HFF-Myc (cell line): ENCODE measurements at places on chromosomes 16 and 17.

GRCh38 chr17:29379084-29379991 lies 10.8 kb upstream of the TAOK1 start:
- DNase-seq: no peak

GRCh38 chr17:47243737-47244598 lies 9.7 kb upstream of the ITGB3 start:
- DNase-seq: no peak

- no peak for DNase-seq
These were observed 184.9 kb downstream of the MSI2 start for GRCh38 chr17:57441270-57441600.

DNA sequence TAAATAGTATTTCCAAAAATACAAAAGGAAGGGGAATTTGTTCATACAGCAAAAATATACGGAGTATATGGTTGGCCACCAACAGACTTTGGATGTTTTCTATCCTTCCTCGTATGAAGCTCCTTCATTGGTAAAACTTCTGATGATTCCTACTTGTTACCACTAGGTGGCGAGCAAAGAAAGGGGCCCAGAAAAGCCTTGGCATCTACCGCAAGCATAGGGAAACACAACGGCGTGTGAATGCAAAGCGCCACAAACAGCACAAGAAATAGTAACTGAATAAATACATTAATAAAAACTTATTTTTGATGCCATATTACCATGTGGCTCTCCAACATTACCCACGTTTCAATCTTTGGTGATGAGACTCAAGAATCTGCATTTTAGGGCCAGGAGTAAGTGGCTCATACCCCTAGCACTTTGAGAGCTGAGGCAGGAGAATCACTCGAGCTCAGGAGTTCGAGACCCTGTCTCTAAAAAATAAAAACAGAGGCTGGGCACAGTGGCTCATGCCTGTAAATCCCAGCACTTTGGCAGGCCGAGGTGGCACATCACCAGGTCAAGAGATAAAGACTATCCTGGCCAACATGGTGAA lies 34.5 kb downstream of the YWHAE start:
- DNase-seq: peak; percentile 53

DNA sequence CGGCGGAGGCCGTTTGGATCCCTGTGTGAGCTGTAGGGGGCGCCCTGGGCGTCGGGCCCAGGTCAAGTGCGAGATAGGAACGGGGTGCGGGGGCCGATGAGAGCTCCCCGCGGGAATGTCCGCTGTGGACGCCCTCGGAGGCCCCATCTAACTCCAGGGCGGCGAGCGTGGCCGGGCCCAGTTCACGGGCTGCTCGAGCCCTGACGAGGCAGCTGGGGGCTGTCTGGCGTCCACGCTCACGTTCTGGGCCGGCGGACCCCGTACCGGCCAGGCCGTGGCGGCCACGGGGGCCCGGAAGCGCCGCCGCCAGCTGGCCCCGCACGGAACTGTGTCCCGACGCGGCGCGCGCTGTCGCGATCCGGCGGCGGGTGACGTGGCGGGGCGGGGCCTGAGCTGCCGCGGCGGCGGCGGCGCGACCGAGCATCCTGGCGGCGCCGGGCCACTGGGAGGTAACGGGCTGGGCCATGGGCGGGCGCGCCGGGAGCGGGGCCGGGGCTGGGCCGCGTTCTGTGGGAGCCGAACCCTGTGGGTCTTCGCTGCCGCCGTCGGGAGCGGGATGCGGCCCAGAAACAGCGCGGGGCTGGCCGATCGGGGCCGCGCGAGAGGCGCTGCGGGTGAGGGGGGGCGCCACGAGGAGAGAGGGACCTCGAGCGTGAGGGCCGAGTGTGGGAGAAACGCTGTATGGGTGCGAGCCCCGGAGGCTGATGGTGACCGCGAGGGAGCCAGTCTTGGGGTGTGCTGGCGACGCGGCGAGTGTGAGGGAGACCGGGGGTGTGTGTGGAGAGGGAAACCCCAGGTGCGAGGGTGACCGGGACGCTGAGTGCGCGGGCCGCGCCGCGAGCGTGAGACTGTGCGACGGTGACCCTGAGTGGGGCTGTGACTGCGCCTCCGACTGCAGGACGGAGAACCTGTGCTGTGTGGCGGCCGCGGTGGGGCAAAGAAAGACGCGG lies at the start of gene SLC7A6:
Gene SLC7A6 (plus strand): TSS at position 399 of the 950 bp plus-strand sequence. CDS start 10,201 bp downstream, outside the sequence.
- DNase-seq: no peak

DNA sequence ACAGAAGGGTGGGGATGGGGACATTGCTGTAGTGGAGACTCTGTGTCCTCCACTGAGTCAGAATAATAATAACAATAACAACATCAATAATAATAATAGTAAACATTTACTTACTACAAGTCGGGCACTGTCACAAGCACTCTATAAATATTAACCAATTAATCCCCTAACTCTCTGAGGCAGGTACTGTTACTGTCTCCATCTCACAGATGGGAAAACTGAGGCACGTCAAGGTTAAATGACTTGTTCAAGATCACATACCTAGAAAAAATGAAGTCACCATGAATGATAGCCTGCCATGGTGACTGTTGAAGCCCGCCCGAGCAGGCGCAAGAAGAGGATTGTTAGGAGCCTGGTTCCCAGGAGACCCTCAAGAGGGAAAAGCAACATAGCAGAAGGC lies 10.2 kb downstream of the PRR29 start:
- no peak for DNase-seq

DNA sequence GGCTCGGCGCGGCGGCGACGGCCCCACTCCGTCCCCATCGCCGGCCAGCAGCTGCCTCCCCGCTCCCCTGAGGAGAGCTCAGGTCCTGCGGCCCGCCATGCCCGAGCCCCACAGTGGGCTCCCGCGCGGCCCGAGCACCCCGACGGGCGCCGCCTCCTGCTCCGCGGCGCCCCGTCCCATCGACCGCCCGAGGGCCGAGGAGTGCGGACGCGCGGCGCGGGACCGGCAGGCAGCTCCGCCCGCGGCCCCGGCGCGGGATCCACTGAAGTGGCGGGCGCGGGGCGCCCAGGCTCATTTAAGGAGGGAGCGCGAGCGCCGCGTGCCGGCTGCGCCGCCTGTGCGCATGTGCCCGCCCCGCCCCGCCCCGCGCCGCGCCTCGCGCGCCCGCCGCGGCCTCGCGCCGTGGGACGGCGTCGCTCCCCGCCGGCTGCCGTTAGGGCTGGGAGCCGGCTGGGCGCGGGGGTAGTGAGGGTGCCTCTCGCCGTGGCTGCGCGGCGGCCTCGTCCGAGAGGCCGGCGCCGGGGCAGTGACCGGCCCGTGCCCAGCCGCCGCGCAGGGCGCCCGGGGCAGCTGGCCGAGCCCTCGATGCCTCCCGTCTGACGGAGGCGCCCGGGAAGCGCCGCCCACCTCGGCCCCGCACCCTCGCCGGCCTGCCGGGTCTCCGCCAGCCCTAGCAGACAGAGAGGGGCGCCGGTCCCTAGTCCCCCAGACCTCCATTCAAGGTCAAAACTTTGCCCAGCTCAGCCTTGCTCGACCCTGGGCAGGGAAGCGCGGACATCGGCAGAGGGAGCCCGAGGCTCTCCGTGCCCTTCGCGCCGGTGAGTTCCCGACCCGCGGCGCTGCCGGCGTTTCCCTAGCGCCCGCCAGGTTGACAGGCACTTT lies at the start of gene NETO2:
Gene NETO2 (minus strand): TSS at position 269 of the 882 bp plus-strand sequence. CDS start 333 bp downstream, outside the sequence.
- no peak for DNase-seq

GRCh38 chr17:18226284-18226945 lies 980 bp downstream of the LLGL1 start:
- no peak for DNase-seq

DNA sequence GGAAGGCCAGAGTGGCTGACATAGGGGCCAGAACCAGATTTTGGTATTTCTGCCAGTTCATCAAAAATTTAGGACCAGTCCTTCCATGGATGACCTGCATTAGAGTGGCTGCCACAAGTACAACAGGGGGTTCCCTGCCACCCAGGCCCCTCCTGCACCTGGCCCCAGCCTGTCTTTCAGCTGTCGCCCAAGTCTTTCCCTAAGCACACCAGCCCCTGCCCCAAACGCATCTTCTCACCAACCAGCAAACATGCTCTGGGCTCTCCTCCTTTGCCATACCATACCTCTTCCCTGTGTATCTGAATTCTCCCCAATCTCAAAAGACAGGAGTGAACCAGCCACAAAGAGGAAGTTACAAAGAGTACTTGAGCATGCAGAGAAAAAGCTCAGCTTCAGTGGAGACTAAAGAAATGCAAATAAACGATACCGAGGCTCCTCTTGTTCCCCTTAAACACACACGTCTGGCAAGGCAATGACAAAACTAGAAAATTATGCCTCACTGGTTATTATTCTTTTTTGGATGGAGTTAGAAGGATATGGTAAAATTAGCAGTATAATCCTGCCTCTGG lies 130.6 kb downstream of the DYNLRB2 start:
- no peak for DNase-seq

GRCh38 chr17:7289256-7290032 lies 5.0 kb downstream of the YBX2 start:
- DNase-seq: no peak

DNA sequence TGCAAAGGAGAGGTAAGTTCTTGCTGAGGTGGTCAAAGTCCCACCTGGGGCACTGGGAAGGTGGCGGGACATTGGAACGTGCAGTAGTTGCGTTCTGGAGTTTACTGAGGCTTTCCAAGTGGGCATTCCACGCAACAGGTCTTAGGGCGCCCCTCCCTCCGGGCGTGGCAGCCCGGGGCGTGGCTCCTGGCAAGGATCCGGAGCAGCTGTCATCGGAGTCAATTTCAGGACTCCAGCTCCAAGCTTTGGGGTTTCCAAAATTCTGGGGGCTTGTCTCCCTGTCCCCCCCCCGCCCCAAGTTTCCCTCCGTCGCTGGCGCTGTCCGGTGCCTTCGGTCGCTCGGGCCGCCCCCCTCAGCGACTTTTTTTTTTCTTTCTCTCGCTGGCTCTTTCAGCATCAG lies 43.1 kb upstream of the AMZ2 start:
- DNase-seq: no peak

DNA sequence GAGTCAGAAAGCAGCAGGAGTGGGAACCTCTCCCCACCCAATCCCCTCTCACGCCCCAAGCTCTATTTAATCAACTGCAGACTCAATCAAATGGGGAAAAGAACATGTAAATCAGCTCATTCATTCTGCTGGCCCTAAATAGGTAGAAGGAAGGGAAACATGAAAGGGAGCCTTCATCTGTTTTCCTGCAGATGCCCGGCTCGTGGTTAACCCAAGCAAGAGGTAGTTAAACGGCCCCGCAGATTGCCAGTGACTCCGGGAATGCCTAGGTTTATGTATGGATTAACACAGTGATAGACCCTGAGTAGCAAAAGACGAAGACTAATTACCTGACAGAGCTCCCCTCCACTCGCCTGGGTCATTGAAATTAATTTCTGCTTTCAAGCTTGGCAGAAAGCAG lies 542.0 kb downstream of the WWOX start:
- DNase-seq: no peak

DNA sequence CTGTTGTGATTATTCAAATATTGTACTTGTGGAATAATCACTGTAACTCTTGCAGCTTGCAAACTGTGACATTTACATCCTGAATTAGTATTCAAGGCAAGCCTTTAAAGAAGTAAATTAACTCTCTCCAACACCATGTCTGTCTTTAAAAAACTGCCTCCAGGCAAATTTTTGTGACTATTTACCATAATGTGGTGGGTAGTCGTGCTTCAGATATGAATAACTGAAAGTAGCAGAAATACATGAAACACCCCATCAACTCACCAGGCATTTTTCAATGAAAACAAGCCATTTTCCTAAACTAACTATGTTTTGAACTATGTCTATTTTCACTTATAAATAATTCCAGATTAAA lies 217.4 kb upstream of the PSMD7 start:
- DNase-seq: no peak

GRCh38 chr17:68394608-68395331 lies 62.5 kb downstream of the WIPI1 start:
- no peak for DNase-seq

DNA sequence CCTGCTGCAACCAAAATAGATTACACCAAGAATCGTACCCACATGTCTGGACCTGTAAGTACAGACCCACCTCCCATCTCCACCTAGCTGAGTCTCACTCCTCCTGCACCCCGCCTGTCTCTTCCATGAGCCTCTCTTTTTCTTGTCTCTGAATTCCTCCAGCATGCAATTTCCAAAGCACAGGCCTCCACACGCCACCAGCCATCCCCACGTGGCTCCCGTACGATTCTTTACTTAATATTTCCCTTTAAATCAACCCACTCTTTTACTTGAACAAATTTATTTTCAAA lies 1.2 kb downstream of the RPH3AL start:
- no peak for DNase-seq

DNA sequence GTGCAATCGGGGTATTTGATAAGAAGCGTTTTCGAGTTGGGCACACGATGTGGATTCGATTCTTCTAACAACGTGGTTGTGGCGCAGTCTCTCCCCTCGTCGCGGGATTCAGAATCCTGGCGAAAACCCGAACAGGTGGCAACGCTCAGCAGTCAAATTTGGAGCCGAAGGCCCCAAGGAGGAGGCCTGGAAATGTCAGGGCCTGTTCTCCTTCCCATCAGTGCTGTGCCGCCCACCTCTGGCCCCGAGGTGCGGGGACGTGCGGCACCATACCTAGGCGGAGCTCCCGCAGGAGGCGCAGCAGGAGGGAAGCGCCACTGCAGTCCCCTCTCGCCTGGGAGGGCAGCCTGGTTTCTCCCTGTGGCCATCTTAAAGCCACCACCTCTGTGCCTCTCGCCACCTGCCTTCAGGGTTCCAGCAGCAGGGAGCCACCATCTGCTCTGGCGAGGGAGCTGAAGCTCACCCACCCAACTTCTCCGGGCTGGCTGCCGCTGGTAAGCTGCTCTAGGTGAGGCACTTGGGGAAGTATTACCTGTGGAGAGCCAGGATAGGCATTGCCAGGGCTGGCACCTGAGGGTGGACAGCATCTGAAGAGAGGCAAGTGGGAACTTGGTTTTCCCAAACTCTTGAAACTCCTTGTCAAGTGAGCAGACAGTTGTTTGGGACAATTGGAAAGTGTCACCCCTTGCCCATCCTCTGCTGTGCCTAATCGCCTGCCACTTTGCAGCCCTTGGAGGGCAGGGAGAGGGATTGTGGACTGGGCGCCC lies 2.6 kb upstream of the AATF start:
- DNase-seq: no peak

GRCh38 chr17:75478508-75478907 lies 22.1 kb downstream of the TMEM94 start:
- DNase-seq: no peak

GRCh38 chr17:78862073-78863023 lies 21.7 kb upstream of the USP36 start:
- DNase-seq: peak; percentile 95

- DNase-seq: no peak
These were observed 1.4 kb downstream of the EFCAB13 start for GRCh38 chr17:47325176-47325575.

DNA sequence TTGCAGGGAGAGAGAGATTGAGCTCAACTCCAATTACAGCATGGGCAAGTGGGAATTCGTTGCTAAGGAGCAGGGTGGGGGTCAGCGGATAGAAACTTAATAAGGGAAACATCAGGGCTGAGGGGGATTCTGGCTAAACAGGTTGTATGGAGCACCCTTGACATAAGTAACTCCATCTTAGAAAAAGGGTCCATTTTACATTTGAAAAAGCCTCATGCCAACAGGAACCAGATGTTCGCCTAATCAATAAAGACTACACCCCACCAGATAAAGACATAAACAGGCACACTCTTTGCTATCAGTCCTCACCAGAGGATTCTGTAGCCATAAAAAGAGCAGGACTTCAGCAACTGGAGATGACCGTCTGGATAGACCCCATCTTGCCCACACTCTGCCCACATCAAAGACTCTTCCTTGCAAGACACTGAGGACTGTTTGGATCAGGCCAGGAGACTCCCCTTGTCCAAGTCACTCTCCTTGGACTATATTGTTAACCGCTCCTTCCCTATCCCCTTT lies 1.6 kb upstream of the LRRC75A start:
- no peak for DNase-seq

GRCh38 chr16:88967830-88968588 lies 9.0 kb downstream of the CBFA2T3 start:
- no peak for DNase-seq

GRCh38 chr17:78818152-78818846 lies 22.3 kb downstream of the USP36 start:
- DNase-seq: no peak
